ENCODE measurements at places on chromosomes 16 and 17.

GRCh38 chr17:27351759-27352158 is 57.8 kb downstream of the WSB1 start:
- no peak for DNase-seq

DNA sequence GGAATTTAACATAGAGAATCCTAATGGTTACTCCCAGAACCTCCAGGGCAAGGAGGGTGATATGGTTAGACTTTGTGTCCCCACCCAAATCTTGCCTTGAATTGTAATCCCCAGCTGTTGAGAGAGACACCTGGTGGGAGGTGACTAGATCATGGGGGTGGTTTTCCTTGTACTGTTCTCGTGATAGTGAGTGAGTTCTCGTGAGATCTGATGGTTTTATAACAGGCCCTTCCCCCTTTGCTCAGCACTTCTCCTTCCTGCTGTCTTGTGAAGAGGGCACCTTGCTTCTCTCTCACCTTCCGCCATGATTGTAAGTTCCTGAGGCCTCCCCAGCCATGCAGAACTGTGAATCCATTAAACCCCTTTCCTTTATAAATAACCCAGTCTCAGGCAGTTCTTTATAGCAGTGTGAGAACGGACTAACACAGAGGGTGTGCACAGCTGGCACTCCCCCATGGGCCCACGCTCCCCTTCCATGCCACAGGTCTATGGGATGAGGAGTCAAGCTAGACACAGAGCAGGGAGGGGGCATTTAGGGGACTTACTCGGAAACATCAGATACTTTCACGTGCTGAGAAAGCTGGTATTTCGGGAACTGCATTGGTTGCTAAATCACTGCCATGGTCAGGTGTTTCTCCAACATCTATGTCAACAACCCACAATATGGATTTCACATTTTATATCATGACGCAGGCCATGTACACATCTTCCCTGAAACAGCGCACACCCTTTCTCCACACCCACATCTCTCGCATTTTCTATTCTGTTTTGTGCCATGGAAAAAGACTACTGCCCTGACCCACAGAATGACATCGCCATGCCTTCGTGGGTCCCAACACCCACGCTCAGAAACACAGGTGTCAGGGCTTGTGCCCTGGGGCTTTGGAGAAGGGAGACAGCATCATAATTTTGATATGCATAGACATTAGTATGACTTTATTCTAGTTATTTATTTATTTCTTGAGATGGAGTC is 199.1 kb upstream of the GSE1 start:
- DNase-seq = no peak

- no peak for DNase-seq
These were observed 175.5 kb downstream of the SLC39A11 start for GRCh38 chr17:72916991-72917390.

- DNase-seq = no peak
These were observed 267.2 kb downstream of the TMEM114 start for GRCh38 chr16:8323153-8323552.

Data from A673 (cell line).